AML-193 (cell line): ENCODE measurements at places on chromosomes 16 and 17.

GRCh38 chr17:81246679-81247338 lies 7.7 kb downstream of the NDUFAF8 start:
- DNase-seq: no peak

GRCh38 chr17:4557626-4558346 lies 2.6 kb downstream of the GGT6 start:
- DNase-seq: no peak

DNA sequence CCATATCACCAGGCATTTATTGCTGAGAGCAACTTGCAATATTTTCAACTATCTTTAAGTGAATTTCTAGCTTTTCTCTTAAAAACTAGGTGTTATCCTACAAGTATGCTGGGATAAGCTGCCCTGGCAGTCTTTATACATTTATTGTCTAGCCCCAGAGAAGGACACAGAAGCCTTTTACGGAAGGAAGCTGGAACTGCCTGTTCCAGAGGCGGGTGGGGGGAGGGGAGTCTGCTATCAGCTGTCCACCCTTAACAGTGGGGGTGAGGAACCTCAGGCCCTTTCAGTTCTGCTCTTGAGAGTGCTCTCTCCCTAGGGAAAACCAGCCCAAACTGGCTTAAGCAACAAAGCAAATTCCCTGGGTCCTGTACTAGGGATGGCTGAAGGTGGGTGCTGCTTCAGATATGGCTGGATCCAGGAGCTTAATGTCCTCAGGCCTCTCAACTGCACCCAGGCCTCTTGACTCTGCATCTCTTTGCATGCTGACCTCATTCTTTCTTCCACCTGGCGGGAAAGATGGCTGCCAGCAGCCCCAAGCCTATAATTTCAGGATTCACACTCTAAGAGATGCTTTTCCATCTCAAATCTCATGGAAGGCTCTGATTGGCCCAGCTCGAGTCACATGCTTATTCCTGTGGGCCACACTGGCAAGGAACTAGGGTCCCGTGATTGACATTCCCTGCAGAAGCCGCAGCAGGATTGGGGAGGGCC lies 16.6 kb downstream of the NAGPA start:
- no peak for DNase-seq

- DNase-seq: no peak
Measured at GRCh38 chr16:50296807-50297206, 30.5 kb downstream of the ADCY7 start.

DNA sequence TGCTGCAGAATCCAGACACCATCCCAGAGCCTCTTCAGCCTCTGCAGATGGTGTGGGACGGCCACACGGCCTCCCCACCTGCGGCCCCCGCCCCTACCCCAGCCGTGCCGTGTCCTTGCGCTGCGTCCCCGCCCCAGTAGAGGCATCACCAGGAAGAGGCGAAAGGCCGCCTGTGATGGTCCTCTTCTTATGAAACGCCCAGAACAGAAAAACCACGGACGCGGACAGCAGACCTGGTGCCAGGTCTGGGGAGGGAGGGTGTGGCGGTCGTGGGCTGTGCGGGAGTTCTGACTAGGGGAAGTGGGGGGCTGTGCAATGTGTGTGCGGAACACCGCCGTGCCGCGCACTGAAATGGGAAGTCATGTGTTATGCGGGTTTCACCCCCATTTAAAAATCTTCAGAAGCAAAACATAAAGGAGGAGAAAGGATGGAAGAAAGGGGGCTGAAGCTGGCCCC lies 25.5 kb downstream of the ACSF3 start:
- no peak for DNase-seq

- DNase-seq: no peak
Measured at GRCh38 chr16:15822957-15823356, 33.9 kb downstream of the MYH11 start.
